ENCODE measurements at places on chromosomes 2 and 18.

- no peak for DNase-seq
Measured at GRCh38 chr2:185466915-185467314, 271.7 kb upstream of the FSIP2 start.

DNA sequence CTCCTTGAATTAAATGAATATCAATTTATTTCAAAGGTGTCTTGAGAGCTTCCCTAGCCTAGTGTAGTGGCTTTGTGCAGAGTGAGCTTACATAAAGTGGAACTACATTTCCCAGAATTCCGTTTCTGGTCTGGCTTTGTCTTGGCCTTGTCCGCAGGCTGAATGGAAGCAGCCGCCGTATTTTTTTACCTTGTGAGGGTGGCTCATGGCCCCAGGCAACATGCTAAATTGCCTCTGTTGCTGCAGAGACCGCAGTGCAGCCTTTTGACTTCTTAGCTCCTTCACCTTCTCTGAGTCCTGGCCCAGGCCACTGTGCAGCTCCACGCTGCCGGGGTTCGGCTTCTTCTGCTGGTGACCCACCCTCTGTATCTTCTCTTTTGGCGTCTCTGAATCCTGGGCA lies 114.8 kb upstream of the SLC38A11 start:
- DNase-seq, result no peak

DNA sequence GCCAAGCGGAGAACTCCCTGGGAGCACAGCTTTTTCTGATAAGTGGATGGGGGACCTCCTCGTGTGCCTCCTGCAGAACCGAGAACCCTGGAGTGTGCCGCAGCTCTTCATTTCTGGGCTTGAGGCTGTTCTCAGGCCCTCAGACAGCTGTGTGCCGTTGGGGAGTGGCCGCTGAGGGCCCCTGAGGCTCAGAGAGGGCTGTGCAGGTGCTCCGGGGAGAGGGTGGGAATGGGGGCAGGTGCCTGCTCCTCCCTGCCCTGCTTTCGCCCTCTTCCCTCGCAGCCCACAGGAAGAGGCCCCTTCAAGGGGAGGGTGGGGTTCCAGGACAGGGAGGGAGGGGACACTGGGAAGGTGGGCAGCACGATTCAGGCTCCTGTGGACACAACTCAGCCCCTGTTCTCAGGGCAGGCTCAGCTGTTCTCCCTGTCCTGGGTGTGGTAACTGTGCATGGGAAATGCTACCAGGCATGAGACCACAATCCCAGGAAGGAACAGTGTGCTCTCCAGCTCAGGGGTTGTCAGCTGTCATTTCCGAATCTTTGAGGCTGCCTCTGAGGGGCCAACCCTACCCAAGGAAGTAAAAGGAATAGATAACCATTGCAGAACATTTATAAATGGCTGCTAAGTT lies 11.3 kb downstream of the LCT start:
- DNase-seq, result no peak

DNA sequence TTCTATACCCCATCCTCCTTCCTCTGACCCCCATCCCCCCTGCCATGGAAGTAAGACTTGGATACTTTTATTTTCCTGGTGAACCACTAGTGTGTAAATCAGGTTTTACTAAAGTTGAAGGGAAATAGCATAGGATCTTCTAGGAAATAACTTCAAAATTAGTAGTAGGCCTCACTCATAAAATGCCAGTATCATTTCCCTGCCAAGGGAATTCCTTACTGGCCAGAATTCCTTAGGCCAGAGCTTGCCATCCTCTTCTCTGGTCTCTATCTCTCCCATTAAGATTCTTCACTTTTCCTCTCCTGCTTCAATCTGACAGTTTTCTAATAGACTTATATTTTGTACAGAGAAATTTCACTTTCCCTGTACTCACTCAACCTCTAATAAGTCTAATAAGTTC lies 322.8 kb upstream of the TANK start:
- no peak for DNase-seq

GRCh38 chr2:24452502-24452885 lies 38.6 kb upstream of the NCOA1 start:
- DNase-seq, result no peak

GRCh38 chr2:186348200-186348599 lies 137.9 kb upstream of the ZC3H15 start:
- DNase-seq, result no peak

GRCh38 chr2:126896471-126896870 lies 2.2 kb upstream of the TEX51 start:
- DNase-seq, result no peak

DNA sequence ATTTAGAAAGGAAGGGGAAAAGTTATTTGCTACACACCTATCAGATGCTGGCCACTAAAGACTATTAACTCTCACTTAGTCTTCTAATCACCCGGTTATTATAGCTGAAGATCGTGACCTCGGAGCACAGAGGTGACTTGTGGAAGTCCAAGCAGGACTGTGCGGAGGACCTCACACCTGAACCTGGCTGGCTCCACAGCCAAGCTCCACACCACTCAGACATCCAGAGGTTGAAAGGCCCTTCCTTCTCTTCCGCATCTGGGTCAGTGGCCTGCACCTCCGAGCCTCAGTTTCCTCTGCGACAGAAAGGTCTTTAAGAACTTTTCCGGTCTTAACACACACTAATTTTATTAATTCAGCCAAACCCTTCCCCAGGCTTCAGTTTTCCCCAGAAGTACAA lies 57.9 kb downstream of the TNS1 start:
- no peak for DNase-seq

DNA sequence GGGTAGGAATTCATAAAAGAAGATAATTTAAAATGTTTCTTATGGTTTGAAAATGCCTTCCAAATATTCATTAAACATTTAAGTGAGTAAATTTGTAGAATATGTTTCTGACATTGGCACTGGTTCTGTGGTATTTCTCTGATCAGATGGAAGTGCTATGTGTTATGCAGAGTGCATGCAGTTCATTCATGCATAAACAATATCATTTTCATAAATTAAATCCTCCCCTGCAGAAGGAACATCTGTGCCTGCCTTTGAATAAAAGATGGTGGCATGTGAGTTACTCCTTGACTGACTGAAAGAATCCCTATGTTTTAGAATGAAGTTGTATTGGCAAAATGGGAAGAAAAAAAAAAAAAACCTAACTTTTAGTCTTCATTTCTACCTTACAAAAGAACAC lies 5.9 kb downstream of the NEUROD1 start:
- DNase-seq, result no peak

DNA sequence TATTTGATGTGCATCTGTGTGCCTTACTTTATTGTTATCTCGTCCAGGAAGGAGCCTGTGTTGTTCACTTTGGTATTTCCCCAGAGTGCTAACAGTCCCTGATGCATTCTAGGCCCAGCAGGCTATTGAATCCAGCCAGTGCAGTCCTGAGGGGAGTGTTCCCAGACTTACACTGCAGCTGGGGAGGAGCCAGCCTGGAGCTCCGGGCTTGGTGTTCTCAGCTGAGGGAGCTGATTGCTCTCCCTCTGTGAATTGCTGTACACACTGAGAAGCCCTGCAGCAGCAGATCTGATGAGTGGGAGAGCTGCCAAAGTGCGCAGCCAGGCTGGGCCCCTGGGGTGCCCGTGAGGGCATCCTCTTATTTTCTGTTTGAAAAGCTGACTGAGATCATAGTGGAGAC lies 159.2 kb downstream of the GALNT3 start:
- no peak for DNase-seq

GRCh38 chr18:68960355-68960754 lies 162.5 kb downstream of the CCDC102B start:
- DNase-seq, result no peak

DNA sequence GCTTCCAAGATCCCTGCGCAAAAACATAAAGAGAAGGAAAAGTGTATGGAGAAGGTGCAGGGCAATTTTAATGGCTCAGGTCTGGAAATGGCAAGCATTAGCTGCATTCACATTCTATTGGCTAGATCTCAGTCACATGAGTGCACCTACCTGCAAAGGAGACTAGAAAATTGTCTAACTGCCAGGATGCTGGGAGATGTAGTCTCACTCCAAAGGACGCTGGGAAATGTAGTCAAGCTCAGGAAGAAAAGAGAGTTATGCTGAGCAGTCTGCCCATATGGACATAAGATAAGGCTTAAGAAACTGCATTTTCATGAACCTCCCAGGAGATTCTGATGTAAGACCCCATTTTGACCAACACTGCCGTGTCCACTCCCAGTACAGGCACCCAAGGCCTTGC lies 9.5 kb upstream of the KLHL29 start:
- DNase-seq, result no peak

GRCh38 chr2:230358305-230358704 lies 31.3 kb downstream of the SP140L start:
- no peak for DNase-seq

DNA sequence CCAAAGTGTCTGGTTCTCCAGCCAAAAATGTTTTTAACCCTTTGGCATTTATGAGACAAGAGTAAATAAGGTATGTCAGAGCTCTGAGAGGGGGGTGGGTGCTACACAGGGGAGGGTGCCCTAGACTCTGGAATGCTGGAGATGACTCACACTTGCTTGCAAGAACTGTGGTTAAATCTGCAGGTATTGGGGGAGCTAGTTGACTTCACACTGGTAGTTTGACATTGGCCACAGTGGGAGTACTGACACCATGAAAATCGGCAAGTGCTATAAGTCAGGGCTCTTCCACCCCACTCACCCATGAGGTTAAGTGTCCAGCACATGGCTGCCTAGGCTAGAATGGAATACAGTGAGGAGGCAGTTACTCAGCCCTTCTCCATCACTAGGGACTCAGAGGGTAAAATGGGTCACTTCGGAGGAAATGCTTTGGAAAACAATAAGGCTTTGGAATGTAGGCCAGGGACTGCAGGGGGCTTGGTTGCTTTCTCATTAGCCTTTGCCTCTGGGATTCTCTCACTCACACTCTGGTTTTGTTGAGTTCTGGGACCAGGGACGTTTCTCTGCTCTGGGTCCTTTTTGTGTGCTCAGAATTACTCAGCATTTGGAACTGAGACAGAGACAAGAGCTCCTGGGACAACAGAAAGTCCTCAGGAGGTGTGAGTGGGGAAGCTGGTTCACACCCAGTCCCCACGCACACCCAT lies 91.6 kb downstream of the ACKR3 start:
- no peak for DNase-seq

GRCh38 chr2:100982431-100982861 lies 19.6 kb upstream of the RPL31 start:
- DNase-seq, result no peak

- DNase-seq, result no peak
Measured at GRCh38 chr18:55778788-55779690, 191.0 kb upstream of the TCF4 start.

DNA sequence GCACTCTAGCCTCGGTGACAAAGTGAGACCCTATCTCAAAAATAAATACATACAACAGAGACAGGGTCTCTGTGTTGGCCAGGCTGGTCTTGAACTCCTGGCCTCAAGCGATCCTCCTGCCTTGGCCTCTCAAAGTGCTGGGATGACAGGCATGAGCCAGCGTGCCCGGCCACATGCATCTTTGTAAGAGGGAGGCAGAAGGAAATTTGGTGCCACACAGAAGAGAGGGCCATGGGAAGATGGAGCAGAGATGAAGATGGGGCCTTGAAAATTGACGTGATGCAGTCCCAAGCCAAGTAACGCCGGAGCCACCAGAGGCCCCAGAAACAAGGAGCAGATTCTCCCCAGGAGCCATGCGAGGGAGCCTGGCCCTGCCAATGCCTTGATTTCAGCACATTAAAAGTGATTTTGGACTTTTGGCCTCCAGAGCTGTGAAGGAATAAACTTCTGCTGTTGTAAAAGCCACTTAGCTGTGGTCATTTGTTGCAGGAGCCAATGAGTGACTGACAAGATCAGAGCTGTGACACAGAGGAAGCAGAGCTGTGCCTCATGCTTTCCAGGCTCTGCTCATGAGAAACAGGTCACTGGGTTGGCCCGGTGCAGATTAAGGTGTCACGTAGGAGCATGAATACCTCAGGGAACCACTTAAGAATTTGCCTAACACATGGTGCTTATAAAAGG lies 2.7 kb upstream of the SLC66A2 start:
- DNase-seq, result peak; percentile 42

GRCh38 chr2:98028101-98028561 lies 32.4 kb upstream of the TMEM131 start:
- no peak for DNase-seq

- DNase-seq, result no peak
Measured at GRCh38 chr18:74082742-74083556, 64.7 kb downstream of the FBXO15 start.

DNA sequence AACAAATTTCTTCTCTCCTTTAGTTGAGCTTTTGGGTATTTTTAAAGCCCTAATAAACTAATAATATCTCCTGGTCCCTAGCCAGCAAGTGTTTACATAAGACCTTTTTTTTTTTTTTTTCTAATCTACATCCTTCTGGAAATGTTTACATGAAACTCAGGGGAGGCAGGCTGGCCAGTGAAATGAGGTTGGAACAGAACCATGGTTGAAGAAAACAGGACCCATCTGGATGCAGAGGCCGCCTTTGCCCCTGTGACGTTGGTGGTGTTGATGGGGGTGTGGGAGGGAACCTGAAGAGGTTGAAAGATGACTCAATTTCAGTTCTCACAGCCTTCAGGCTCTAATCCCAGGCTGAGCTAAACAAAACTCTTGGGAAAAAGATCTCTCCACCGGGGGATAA lies 118.5 kb downstream of the NRP2 start:
- DNase-seq, result no peak

GRCh38 chr2:111235192-111236015 lies 114.7 kb downstream of the BCL2L11 start:
- no peak for DNase-seq

DNA sequence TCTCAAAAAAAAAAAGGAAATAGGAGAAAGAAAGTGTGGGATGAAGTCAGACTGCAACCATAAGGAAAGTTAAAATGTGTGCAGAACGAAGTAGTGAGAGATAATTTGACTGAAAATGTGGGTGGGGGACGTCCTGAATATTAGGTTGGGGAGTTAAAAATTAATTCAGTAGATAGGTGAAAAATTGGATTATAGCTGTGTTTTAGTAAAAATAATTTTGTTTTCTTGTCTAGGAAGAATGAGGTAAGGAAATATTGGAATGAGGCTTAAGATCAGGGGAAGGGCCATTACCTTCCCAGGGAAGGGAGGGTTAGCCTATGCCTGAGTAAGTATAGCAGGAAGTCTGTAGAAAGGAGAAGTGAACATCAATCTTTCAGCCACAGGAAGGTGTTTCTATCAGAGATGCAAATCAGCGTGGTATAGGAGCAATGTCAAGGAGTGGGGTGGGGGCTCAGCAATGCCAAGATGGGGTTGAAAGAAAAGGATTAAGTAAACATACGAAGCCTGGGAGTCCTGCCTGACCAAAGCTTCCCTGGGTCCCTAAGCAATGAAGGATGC lies 250.9 kb downstream of the PIEZO2 start:
- DNase-seq, result no peak

- DNase-seq, result no peak
Measured at GRCh38 chr2:144140891-144141290, 379.0 kb downstream of the ZEB2 start.

- DNase-seq, result no peak
Measured at GRCh38 chr18:50578651-50579050, 18.8 kb downstream of the MAPK4 start.

DNA sequence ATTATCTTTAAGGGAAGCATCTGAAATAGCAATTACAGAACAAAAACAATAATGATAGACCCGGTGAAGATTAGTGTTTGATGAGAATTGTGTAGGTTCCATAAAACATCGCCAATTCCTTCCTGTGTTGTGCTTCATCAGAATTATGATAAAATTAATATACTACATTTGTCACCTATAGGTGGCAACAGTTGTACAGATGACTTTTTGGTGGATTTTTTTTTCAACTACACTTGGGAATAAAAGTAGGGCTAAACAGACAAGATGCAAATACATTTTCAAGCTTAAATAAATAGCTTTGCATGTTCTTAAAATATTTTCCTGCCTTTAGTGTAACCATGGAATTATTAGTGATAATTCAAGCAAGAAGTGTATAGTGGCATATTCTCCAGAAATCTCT lies 7.0 kb upstream of the LYPD1 start:
- DNase-seq, result no peak

GRCh38 chr2:213251618-213252017 lies 32.6 kb upstream of the SPAG16 start:
- no peak for DNase-seq
